ENCODE measurements at places on chromosomes 5 and 9. TPM values are rescaled to one million over a fixed set of nuclear protein-coding genes. Genes with fewer than 3 reads are reported as not detected.

PRDM9 gene
- polyA plus RNA-seq: not detected

PFN3 gene
- 6.2 TPM for polyA plus RNA-seq

C9orf78 gene
- 78.6 TPM for polyA plus RNA-seq

NUP214 gene
- 53.3 TPM for polyA plus RNA-seq

GRCh38 chr9:121503444-121503843, 3.8 kb upstream of the GGTA1 start:
- no peak for DNase-seq

GRCh38 chr5:30108051-30108450, 1085.4 kb upstream of the CDH6 start:
- no peak for DNase-seq

- DNase-seq: no peak
Observed at GRCh38 chr9:116027951-116028350, 125.6 kb upstream of the PAPPA start.

GRCh38 chr5:73153513-73153912, 19.5 kb upstream of the TMEM174 start:
- no peak for DNase-seq

GRCh38 chr9:93028448-93029006, 30.0 kb upstream of the SUSD3 start:
- DNase-seq: no peak

DNA sequence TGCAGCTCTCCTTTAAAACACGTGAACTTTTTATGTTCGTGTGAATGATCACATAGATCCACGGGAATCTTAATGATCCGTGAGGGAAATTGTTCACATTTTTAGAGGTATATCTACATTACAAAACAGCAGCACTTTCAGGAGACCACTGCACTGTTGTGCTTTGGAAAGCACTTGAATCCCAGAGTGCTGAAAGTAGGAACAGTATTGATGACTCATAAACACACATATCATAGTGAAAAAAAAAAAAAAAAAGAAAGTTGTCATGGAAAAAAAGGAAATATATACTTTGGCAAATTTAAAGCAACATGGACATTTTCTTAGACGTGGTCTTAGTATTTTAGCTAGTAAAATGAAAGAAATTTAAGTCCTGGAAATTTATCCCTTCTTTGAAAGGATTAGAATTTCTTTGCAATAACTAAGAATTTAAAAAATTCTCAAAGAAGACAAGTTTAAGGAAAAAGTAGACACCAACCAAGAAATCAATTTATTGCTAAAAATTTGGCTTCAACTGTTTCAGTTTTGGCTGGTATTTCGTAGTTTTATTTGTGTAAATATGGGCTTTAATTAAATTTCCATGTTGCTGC, 55.4 kb downstream of the ADGRV1 start:
- DNase-seq: no peak

- no peak for DNase-seq
Observed at GRCh38 chr5:58855851-58856739, 273.2 kb downstream of the RAB3C start.
